ENCODE measurements at places on chromosomes 3 and 15.
A peak's percentile ranks its signal among the peaks of the same experiment; 100 is the strongest.

DNA sequence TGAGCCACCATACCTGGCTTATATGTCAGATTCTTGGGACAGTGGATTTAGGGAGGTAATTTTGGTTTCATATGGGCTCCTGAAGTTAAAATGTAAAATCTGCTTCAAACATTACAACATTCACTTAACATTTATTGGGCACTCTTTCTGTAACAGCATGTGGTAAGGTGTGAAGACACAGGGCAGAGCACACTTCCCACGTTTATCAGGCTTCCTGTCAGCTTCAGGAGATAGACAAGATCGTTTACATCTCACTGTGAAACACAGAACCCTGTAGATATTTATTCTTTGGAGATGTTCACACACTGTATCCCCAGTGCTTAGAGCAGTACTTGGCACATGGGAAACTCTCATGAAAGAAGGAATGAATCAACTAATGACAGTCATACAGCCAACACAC, 426.0 kb upstream of the RARB start:
- no peak for DNase-seq

GRCh38 chr3:50675179-50676030, 678 bp downstream of the DOCK3 start:
- peak; percentile 43 for DNase-seq

DNA sequence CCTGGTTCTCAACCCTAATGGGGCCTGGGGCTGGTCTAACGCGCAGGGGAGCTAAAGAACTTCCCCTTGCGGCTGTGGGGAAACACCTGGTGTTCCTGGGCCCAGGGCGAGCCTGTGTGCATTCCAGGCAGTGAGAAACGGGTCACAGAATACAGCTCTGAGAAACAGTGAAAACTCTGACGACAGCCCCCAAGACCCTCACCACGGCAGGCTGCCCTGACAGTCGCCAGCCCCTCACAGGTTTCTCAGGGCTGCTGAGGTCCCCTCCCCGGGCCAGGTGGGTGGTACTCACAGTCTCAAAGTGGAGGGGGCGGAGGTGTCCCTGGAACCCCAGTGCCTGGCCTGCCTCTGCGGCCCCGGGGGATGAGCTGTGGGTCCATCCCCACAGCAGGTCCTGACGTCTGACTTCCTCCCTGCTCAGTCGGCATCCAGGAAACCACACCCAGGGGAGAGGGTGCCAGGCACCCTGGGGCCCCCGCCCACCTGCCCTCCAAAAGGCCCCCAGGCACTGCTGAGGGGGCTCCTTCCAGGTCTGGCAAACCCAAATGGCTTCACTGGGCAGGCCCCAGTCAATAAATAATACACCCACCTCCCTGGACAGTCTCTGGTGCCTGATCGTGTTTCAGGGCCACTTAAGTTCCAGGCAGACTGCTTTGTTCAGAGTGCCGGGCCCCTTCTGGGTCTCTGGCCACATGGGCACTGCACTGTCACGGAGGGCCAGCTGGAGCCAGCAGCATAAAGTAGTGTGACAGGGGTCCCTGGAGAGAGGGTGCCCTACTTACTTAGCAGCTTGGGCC, 57.7 kb downstream of the IQSEC1 start:
- no peak for DNase-seq

DNA sequence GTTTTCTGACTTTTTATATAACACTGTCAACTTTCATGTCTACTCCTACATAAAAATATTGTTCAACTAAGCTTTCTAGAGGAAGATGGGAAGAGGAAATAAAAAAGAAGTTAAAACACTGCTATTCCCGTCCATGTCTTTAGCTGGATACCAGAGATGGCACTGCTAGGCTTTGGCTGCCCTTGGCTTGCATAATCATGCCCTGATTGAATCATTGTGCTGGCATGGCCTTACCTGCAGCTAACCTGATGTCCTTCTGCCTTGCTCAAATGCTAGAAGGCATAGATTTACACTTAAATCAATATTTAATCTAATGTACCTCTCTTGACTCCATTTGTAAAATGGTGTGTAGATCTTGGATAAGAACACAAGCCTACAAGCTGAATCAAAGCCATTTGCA, 539.7 kb upstream of the IL12A start:
- DNase-seq, result no peak

DNA sequence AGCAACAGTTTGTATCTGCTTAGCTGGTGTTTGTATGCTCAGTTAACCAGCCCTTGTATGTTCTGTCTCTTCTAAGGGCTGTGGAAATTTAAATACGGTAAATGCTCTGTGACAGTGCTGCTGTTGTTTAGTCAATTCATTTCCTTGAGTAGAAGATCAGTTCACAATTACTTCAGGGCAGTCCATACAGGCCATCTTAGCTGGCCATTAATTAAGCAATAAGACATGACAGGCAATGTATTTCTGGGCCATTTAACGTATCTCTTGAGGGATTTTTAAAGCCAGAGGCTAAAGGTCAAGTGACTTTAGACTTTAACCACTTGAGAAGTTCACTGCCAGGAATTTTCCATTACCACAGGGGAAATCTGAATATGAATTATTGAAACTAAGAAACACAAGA, 351.8 kb downstream of the ZIC1 start:
- DNase-seq, result no peak

DNA sequence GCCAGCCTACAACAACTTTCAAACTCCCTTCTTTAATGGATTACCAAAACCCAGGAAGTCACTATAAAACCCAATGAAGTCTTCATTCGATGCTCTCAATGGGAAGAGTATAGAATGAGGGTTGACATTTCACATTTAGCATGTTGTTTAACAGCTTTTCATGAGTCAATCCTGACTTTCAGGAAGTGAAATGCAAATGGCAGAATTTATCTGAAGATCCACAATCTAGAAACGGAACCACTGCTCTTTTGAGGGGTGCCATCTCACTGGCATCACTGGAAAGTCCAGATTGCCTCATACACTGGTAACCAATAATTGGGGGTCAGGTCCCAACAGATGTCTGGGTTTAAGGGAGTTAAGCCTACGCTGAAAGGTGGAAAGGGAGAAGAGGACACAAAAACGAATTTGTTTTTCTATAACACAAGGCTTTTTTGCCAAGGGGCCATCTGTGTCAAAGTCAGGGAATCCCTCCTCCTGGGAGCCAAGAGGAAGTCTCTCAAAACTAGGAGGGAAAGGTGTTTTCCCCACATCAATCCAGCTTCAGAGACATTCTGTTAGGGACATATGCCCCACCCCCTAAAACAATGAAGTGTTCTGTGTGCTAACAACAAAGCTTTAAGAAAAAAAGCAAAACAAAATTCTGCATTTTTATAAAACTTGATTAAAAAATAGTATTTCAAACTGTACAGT, 12.0 kb upstream of the ATP1B3 start:
- DNase-seq, result no peak

Data from SK-MEL-5 (cell line).